ENCODE measurements at places on chromosomes 6 and 20.

DNA sequence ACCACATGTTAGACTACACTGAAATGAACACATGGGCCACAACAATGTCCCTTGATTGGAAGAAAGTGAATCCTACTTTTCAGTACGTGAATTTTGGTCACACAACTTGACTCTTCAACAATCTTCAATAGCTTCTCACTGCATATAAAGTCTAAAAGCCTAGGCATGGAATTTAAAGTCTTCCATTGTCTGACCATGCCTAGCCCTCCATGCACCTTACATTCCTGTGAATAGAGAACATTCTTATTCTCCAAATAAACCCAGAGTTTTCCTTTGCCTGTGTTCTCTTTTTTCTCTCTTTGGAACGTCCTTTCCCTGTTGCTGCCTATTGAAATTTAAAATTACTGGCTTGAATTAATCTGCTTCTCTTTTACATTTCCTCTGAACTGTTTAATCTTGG lies 207.5 kb downstream of the ASCC3 start:
- DNase-seq: no peak

GRCh38 chr20:23242556-23243180 lies 107.9 kb upstream of the NXT1 start:
- DNase-seq: no peak

DNA sequence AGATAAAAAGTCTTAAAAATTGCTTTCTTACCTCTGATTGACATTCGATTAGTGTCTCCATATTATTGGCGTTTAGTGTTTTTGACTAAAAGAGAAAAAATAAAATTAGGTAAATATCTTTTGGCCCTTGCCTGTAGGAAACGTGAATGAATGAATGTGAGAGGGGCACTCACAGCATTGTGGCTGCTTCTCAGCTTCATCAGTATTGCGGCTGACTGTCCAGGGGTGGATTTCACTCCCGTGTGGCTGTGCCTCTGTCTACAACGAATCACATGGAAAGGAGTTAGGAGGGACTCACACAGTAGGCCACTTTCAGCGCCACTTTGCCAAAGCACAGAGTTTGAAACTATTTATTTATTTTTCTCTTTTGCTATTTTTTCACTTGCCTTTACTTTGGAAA lies 844 bp downstream of the TAGAP start:
- DNase-seq: no peak

- no peak for DNase-seq
Measured at GRCh38 chr6:39114388-39114703, 640 bp downstream of the SAYSD1 start.
